ENCODE measurements at places on chromosomes 11 and 22. TPM values are rescaled to one million over a fixed set of nuclear protein-coding genes. Genes with fewer than 3 reads are reported as not detected.

The CARD10 gene
- 34.8 TPM for total RNA-seq

GRCh38 chr11:101583251-101584128 is at the start of gene TRPC6:
Gene TRPC6 (minus strand): TSS chr11:101584007. CDS start chr11:101583503, 504 bp downstream.
- DNase-seq: no peak

The BLID gene
- 1.0 TPM for total RNA-seq

DNA sequence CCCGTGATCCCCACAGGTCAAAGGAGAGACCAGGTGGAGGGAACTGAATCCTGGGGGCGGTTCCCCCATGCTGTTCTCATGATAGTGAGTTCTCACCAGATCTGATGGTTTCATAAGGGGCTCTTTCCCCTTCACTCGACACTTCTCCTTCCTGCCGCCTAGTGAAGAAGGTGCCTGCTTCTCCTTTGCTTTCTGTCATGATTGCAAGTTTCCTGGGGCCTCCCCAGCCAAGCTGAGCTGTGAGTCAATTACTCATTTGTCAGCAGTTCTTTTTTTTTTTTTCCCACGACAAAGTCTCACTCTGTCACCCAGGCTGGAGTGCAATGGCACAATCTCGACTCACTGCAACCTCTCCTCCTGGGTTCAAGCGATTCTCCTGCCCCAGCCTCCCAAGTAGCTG is 1530.4 kb downstream of the BRD1 start:
- no peak for DNase-seq

DNA sequence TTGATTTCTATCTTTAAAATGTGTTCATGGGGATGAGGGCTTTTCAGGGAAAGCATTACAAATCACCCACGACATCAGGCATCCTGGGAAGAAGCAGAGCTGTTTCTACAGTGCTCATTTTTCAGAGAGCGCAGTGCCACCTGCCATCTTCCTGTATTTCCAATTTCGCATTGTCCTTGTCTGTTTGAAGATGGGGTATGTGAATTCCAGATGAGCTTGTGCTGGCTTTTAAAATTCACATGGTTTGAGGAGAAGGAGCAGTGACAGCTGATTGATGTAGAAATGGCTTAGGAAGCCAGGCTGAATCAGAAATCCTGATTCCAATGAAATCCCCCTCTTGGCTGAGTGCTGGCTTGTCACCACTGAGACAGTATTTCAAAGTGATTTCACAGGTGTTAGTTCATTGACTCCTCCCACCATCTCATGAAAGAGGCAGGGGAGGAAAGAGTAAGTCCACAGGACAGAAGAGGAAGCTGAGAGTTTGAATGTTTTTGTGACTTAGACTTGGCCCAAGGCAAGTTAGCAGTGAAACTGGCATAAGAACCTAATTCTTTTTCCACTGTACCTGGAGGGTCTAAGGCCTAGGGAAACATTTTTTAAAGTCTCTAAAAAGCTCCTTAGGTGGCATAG is 344.6 kb upstream of the C11orf87 start:
- no peak for DNase-seq

GRCh38 chr11:70212227-70212811 is 9.2 kb downstream of the FADD start:
- DNase-seq: no peak

The INS gene
- not detected for total RNA-seq

- DNase-seq: no peak
These were observed 86.1 kb downstream of the TRIM44 start for GRCh38 chr11:35748644-35749043.

DNA sequence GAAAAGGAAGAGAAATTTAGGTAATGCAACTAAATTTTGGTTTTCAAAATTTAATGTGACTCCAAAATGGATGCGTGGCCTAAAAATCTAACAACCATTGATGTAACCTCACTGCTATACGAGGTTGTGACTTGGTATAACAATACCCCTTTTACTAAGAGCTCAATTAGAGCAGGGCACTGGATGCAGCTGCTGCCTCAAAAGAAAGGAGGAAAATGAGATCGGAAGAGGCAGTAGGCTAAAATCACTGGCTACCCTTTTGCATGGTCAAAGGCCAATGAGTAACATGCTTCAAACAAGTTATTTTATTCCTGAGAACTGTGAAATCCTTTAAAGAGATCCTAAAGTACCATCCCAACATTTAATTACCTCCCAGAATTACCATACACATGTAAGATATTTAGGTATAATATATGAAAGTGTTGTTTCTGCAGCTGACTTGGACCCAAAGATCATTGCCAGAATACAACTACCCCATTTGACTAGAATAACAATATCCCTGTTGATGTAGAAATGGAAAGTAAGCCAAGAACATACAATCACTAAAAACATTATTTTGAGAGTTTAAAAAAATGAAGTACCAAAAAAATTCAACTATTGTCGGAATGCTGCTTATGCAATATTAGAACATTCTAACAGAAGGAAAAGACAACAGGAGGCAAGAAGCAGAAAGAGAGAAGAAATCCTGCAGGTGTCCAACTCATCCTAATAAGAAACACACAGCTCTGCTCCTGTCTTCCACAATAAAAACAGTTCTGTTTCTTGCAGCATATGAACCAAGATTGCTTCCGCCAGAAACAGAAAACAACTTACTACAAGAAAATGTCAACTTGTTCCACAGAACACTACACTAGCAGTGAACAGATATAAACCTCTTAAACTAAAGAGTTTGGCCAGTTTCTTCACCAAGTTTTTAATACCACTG is 15.0 kb downstream of the SIK3 start:
- DNase-seq: no peak

- no peak for DNase-seq
These were observed 480.8 kb upstream of the CCDC90B start for GRCh38 chr11:83766932-83767331.

- DNase-seq: no peak
These were observed 188.7 kb downstream of the ETS1 start for GRCh38 chr11:128398517-128399250.

DNA sequence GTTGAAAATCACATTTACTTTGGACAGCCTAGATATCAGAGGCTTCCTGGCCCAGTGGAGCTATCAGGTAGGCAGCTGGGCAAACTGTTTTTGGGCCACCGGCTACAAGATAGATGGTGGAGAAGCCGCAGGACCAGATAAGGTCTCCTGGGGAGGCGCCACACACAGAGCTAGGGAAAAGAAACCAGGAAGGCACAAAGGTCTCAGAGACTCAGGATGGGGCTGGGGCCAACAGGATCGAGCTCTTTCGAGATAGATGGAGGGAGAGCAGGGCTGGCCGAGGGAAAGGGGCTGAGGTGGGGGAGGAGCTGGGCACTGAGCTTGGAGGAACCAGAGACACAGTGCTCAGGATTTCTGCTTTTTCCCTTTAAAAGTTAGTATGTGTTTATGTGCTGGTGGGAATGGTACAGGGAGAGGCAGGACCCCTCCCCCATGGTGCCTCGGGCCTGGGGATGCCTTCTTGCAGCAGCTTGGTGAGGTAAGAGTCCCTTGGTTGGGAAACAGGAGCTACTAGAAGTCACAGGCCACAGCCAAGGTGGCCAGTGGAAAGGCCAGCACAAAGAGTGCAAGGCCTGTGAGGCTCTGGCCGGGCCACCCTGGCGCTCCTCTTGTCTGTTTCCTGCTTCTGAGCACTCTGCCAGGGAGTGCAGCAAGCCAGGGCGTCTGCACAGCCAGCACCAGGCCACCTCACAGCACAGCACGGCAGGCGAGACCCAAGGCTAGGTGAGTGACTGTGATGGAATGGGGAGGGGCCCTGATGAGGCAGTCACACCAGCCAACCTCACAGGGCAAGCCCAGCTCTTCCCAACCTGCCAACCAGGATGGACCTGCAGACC is 11.5 kb upstream of the NAP1L4 start:
- DNase-seq: no peak

The SYTL2 gene
- total RNA-seq: 9.3 TPM

DNA sequence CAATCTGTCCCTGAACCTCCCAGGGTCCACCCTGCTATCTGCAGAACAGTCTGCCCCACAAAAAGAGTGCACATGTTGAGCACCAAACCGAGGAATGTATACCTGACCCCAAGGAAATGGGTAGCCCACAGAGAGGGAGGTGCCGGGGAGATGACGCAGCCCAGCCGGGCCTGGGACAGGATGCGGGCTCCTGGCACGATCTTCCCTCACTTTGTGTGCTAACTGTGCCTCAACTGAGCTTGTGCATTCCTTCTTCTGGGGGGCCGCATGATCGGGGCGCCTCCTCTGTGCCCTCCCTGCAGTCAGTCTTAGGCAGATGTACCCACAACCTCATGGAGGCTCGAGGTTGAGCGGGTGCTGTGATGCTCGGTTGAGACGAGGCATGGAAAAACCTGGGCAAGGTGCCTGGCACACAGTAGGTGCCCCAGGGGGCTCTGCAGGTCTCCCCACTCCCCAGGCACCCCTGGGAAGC is 2.4 kb downstream of the GAS2L1 start:
- DNase-seq: no peak

GRCh38 chr11:27468209-27468994 is 4.2 kb downstream of the LGR4 start:
- DNase-seq: peak; percentile 85

The OR2D2 gene
- 0.35 TPM for total RNA-seq

DNA sequence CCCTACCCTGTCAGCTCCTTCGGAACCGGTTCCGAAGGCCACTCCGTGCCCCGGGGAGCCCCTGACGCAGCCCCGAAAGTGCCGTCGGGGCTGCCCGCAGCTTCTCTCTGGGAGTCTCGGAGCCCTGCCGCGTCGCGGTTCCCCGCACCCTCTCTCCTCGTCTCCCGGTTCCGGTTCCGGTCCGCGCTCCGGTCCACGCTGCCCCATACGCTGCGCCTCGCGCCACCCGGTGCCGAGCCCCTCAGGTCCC is 618 bp downstream of the MTA2 start:
- DNase-seq: no peak

The LRFN4 gene
- total RNA-seq: 37.9 TPM

The RAB36 gene
- total RNA-seq: 3.5 TPM

The MUC2 gene
- not detected for total RNA-seq

- DNase-seq: no peak
These were observed 10.0 kb downstream of the IL18BP start for GRCh38 chr11:72008728-72009127.

DNA sequence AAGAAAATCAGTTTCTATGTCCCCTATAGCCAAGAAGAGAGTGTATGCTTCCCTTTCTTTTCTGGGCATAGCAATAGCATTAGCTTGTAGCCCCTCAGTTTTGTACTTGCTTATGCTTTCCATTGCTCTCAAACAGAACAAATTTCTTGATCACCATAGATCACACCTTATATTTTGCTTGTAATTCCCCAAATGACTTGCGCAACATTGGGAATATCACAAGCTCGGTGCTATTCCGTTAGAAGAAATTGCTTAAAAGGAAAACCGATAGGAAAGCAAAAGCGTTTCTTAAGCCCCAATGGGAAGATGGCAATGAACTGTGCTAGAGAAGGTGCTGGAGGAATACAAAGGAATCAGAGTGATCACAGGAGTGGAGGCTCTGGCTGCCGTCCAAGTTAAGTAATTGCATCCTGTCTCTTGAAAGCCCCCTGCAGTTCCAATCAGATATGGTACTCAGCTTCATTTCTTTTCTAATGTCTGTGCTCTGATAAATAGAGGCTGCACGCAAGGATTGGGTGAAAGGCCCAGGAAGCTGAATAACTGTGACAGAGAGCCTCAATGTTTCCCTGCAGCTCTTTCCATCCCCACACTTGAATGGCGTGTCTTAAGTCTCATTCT is 182.1 kb upstream of the KIRREL3 start:
- no peak for DNase-seq

The IFITM10 gene
- not detected for total RNA-seq

The RFPL3 gene
- not detected for total RNA-seq

DNA sequence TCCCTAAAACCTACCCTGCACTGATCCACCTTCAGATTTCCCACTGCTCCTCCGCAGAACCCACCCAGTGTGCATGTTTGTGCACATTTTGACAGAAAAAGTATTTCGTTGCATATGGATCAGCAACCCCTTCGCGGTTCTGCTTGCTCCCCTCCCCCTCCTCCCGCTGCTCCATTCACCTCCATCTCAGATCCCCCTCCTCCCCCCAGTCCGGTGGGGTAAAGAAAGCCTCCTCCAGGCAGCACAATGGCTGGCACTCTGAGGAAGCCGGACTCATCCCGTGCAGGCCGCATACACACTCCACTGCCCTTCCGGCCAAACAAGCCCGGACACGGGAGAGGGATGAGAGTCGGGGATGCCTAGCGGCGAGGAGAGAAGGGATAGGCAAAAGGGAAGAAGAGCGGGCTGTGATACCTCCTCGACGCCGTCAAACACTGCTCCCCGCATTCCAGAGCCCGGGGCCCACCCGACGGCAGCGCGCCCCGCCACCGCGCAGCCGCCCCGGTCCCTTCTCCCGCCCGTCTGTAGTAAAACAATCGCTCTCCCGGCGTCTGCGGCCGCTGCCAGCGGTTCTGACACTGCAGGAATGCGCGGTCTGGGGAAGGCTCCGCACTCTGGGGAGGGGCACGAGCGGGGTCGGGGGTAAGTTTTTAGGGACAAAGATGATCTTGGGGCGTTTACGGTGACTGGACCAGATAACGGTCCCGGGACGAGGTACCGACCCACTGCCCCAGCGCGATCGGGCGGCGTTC is 915 bp downstream of the FEZ1 start:
- no peak for DNase-seq

The CD3E gene
- total RNA-seq: not detected

DNA sequence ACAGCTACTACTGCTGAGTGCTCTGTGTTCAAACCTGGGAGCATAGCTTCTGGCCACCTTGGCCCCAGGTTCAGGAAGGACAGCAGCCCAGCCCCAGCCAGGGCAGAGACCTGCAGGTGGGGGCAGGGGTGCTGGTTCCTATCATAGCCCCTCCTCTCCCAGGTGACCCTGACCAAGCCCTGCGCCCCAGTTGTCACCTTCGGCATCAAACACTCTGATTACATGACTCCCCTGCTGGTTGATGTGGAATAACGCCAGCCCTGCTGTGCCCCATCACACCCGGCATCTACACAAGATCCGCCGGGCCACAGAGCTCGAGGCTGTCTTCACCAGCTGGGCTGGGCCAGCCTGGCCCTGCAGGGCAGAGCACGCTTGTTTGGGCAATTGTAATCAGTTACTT is 6.9 kb downstream of the SCGB1C1 start:
- no peak for DNase-seq

DNA sequence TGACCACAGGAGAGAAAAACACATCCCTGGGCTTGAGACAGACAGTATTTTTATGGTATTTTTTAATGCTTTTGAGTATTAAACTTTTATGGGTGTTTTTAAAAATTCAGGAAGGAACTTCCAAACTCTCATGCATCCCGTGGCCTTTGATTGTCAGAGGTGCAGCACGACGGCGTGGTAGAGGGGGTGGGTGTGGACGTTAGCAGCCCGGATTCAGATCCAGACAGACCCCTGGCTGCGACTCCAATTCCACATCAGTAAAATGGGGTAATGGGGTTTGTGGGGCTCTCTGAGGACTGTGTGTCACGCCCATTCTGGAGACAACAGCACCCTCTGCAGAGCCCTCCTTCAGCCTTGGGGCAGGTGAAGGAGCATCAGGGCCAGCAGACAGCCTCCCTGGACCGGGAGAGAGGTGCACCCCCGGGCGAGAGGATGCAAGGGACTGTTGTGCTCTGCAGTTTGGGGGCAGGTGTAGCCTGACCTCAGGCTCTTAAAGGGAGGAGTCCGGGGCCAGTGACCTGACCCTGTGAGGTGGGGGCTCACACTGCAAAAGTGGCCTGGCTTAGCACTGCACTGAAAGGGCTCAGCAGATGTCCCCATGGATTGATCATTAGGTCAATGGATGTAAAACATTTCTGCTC is 1024.3 kb downstream of the TBC1D22A start:
- DNase-seq: no peak
